ENCODE measurements at places on chromosomes 7 and 10.

DNA sequence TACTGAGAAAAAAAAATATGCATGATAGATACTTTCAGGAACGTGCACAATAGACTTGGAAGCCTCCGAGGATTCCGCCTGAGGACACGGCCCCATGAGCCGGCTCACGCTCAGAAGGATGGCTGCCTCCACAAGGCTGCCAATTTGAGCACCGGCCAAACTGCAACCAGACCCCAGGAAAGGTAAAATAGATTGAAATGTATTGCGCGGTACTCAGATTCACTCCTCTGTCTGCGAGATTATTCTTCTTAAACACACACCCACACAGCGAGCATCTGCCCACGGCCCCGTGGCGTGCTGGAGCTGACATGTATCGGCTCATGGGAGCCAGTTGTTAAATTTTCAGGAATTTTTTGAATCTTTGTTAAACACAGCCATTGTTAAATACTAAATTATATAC, 653.2 kb upstream of the MKI67 start:
- no peak for DNase-seq

GRCh38 chr10:78302739-78302988, 269.0 kb downstream of the RPS24 start:
- DNase-seq, result no peak

DNA sequence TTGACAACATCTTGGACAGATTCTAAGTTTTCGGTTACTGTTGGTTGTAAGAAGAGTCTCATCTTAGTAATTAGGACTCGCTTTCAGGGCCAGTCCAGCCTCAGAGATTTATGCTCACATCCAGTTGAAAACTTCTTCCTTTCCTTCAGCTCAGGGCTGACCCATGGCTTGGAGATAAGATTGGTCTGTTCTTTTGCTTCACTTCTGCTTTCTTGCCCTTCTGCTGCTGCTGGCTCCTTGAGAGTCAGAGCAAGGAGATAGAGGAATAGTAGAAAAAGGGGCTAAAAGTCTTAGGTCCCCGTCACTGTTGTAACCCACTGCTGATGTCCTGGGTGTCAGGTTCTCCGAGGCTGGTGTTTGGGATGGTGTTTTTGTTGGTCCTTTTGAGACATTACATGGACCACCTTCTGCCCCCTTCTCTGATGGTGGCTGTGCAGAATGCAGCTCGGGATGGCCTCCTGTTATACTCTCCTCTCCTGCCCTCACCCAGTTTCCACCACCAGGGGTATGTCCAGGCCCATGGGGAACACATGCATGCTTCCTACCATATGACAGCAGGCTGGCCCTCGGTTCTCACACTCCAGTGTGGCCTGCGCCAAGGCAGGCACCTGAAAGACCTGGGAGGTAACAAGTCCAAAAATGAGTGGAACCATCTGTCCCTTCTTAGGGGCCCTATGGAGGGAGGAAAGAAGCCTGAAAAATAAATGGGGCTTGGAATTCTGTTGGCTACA, 67.8 kb upstream of the PCBD1 start:
- DNase-seq, result no peak

- DNase-seq, result no peak
Observed at GRCh38 chr7:69388452-69389137, 209.7 kb upstream of the AUTS2 start.

DNA sequence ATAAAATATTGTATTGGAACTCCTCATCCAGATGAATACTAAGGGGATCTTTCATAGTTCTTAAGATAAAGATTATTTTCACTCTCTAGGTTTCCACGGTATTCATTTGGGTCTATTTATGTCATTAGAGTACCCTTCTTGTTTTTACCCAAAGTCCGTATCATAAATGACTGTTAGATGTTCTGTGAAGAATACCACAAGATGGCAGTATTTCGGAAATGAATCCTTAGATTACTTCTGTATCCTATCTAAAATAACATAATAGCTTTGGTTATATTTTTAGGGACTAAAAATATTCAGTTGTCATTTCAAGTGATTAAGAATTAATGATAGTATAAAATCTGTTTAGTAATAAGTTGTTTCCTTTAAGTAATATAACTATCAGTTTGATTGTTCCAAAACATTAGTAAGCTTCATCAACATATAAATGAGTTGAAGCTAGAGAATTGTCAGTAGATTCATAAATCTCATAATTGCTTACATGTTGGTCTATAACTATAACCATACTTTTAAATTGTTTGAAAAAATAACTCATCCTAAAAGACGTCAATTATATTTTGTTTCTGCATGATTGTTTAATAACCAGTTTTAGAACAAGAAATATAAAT, 337.5 kb upstream of the KCND2 start:
- DNase-seq, result peak; percentile 41

GRCh38 chr7:67056683-67057082, 60.0 kb downstream of the TYW1 start:
- no peak for DNase-seq

GRCh38 chr7:34282271-34282670, 375.7 kb upstream of the NPSR1 start:
- no peak for DNase-seq

GRCh38 chr7:102253066-102253972, 33.3 kb upstream of the SH2B2 start:
- DNase-seq, result no peak

- no peak for DNase-seq
Observed at GRCh38 chr10:82866424-82867020, 991.5 kb downstream of the NRG3 start.

DNA sequence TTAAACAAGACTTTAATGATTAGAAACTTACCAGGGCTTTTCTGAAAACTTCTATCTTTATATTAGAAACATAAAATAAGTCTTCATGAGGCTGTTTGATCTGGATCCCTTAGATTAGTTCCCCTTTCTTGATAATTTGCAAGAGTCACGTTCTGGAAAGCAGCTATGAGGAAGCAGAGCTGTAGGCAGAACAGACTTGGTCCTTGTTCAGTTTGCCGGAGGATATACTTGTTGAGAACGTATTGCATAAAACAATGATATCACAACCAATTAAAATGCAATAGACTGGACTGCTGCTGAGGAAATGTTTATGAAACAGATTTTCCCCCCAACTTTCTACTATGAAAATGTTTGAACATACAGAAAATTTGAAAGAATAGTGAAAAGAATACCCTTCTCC, 2.8 kb downstream of the SAMD9L start:
- DNase-seq, result no peak

- DNase-seq, result no peak
Observed at GRCh38 chr10:47049056-47049851, 138.0 kb downstream of the PTPN20 start.

- no peak for DNase-seq
Observed at GRCh38 chr7:102155821-102156441, 130.7 kb upstream of the SH2B2 start.

GRCh38 chr10:103316087-103316486, 34.9 kb downstream of the PCGF6 start:
- no peak for DNase-seq

GRCh38 chr7:3042861-3043489, 692 bp downstream of the CARD11 start:
- DNase-seq, result no peak

GRCh38 chr7:27108390-27109127, 6.1 kb upstream of the HOXA2 start:
- no peak for DNase-seq

- DNase-seq, result no peak
Observed at GRCh38 chr7:136045992-136046391, 68.8 kb upstream of the MTPN start.

GRCh38 chr10:95500649-95501048, 60.5 kb downstream of the SORBS1 start:
- no peak for DNase-seq

- DNase-seq, result no peak
Observed at GRCh38 chr10:76981251-76981650, 656.4 kb downstream of the KCNMA1 start.

- no peak for DNase-seq
Observed at GRCh38 chr7:73851410-73852338, 9.3 kb upstream of the TMEM270 start.

All from NCI-H446 treated with DMSO at 0.1 percent for 48 hours (cell line).